ENCODE measurements at places on chromosomes 4 and X.

- DNase-seq: no peak
Observed at GRCh38 chr4:90425893-90426292, 298.7 kb downstream of the CCSER1 start.

DNA sequence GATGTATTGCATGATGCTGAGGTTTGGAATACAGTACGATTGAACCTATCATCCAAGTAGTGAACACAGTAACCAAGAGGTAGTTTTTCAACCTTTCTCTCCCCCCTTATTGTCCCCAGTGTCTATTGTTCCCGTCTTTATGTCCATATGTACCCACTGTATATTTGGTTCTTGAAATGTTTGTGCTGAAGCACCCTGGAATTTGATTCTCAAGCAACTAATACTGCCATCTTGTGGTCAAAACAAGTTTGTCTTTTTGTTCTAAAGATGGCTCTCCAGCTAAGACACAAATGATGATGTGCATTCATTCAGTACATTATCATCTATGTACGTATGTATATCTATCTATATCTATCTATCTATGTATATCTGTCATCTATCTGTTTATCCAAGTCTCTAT is 33.5 kb upstream of the DCX start:
- peak; percentile 54 for DNase-seq

DNA sequence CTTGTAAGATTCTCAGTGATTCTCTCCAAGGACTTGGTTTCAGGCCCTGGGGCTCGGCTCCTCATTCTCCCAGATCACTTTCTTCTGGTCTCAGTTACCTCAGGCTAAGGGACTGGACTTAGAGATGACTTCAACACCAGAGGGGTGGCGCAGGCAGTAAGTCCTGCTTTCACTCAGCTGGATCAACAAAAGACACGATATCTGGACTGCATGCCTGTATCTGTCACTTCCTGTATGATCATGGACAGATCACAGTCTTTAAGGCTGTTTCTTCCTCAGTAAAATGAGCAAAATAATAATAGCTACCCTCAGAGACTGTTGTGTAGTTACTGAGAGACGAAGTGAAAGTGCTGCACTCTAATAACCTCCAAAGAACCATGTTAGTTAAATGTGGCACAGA is 19.5 kb upstream of the CXCR3 start:
- DNase-seq: no peak

DNA sequence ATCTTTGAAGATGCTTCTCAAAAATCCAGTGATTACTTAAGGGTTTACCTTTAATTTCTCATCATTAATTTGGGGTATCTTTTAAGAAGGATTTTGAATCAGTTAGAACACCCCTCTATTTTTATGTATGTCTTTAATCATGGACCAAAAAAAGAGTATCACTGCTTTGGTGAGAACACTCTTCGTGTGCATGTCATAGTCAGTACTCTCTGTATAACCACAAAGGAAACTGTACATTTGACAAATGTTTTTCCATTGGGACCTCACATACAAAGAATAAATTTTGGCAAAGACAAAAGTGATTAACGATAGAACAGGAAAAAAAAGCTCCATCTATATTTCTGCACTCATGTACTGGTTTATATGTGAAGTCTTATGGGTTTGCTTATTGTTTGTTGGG is 31.3 kb downstream of the FAM241A start:
- no peak for DNase-seq

DNA sequence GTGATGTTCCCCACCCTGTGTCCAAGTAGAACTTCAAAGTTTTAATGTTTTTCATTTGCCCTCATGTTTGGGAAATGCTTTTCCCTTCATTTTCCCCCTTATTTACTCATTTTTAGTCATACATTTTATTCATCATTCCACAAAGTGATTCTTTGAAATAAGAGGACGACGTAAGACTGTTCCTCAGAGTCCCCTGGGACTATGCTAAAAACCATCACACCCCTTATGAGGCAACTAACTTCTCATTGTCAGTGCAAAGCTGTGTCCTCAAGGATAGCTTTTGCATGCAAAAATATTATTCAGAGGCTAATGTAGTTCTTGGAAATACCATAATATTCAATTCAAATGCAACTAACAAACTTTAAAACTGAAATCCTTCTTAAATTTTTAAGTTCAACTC is 14.8 kb upstream of the ADGRG2 start:
- DNase-seq: no peak

DNA sequence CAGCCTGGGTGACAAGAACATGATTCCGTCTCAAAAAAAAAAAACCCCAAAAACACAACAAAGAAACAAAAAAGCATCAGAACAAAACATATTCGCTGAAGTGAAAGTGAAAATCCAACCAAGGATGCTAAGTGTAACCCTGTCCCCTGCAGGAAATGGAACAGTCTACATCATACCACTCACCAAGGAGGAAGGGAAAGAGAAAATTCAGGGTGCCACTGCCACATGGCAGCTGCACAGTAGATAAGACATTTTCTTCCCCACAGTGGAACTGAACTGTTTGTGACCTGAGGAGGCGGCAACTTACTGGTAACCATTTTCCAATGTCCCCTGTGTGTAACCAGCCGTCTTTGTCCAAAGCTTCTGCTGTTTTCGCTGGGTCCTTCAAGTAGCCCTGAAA is 28.2 kb upstream of the CENPU start:
- DNase-seq: no peak

DNA sequence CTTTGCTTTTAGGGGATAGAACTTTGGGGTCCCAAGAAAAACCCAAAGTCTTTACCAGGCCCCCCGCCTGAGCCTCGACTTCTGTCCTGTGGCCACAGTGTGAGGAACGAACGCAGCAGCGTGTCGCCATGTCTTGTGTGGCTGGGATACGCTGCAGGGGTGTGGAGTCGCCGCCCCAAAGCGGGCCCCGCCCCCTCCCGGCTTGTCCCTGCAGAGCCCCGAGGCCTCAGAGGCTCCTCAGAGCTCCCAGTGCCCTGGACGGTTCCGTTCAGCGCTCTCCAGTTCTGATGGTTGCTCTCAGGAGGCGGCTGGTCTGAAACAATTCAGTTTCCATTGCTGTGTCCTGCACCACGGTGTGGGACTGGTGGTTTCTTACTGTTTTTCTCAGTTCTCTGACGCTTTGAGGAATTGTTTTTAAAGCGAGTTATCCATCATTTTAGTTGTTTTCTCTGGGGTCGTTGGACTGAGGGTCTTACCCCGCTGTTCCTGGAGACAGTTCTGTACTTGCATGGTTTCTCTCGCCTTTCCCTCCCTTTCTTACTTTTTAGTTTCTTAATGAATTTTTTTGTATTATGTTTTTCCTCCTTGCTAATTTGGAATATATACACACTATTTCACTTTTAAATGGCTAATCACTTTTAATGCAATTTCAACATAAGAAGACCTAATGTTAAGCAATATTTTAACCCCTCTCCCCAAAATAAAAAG is 1.6 kb upstream of the IDUA start:
- no peak for DNase-seq

GRCh38 chr4:102858828-102859464 is 9.8 kb upstream of the CISD2 start:
- no peak for DNase-seq

- no peak for DNase-seq
Observed at GRCh38 chr4:2402048-2402842, 16.2 kb downstream of the ZFYVE28 start.

DNA sequence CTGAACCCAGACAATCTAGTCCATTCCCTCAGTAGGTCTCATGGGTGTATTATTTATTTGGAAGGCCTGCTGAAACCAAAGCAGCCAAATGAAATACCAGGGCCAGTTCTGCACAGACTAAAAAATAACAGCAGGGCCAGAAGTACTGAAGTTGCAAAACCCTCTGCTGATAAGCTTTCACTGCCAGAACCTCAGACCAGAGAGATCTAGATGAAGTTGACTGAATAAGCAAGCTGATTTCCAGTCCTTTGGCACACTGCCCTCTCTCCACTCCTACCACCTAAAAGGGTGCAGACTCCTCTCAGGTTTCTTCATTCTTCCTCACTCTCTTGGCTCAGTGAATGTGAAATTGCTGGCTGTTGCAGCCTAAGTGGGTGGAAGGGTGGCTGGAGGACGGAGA is 276.7 kb upstream of the KLF3 start:
- no peak for DNase-seq

DNA sequence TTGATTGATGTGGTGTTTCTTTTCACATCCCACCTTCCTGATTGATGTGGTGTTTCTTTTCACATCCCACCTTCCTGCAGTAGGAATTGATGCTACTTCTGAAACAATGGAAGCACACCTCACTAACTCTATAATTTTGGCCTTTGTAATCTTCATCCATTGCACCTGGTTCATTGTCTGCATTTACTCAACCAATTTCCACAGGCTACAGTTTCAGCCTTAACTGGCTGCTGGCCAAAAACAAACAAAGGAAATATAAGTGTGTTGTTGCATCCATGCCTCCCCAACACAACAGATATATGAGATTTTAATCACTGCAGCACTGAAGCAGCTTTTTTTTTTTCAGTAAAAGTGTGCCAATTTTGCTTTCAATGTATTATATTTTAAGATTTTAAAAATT is 867.6 kb upstream of the PCDH7 start:
- no peak for DNase-seq

GRCh38 chrX:84047339-84047738 is 140.7 kb downstream of the RPS6KA6 start:
- DNase-seq: no peak

DNA sequence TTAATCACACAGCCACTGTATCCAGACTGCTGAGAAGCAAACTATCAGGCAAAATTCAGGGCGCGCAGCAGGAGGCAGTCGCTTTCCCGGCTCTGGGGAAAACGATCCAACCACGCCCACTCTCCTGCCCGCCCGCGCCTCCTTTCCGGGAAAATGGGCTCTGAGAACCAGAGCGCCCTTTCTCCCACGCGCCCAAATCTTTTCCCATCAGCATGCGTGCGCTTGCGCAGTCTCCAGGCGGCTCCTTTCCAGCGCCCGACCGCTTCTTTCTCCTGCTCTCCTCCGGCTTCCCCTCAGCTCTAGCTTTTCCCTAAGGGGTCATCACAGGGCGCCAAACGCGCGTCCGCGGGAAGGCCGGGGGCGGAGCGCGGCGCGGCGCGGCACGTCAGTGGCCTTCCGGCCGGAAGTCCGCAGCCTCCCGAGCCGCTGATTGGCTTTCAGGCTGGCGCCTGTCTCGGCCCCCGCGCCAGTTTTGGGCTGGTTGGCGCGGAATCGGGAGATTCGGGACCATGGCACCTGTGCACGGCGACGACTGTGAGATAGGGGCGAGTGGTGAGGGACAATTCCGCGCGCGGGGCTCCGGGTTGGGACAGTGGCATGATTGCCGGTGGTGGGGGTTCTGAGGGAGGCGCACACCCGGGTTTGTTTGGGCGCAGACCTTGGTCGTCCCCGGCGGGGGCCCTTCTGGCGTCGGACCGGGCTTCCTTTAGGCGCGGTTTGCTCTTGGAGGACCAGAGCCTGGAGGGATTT is at the start of gene POLA1:
TSS of gene POLA1 (plus strand) at position 466 of the 750 bp plus-strand sequence. CDS start at position 510, 44 bp downstream.
- DNase-seq: peak; percentile 82

DNA sequence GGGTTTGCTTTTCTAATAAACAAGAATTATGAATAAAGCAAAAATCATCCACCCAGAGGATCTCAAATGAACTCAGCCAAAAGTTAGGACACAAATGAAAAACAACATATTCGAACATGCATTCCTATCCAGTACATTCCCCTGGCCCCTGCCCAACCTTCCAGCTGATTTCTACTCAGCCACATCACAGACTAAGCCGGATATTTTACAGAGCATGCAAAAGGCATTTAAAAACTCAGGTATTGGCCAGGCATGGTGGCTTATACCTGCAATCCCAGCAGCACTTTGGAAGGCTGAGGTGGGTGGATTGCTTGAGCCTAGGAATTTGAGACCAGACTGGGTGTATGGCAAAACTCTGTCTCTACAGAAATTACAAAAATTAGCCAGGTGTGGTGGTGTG is 54.6 kb downstream of the RELL1 start:
- no peak for DNase-seq

- DNase-seq: no peak
Observed at GRCh38 chr4:38128478-38129459, 168.6 kb downstream of the PTTG2 start.

- DNase-seq: no peak
Observed at GRCh38 chrX:127879585-127879984, 172.6 kb downstream of the ACTRT1 start.

- DNase-seq: peak; percentile 20
Observed at GRCh38 chr4:18366892-18367291, 345.3 kb upstream of the LCORL start.

DNA sequence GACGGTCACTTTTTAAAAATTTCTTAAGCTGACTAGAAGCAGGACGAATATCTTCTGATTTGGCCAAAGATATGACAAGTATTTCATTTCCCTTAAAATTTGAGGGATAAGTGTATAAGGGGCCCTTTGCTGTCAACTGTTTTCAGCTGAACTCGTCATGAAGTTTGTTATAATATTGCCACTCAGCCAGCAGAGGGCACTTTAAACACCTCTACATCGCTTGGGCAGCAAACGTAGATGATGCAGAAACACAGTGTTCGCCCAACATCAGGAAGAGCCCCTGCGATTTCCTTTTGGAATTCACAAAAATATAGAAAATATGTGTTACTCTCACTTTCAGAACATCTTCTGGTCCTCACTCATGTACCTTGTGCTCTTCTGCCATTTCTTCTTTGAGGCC is 435.7 kb upstream of the FMR1 start:
- peak; percentile 3 for DNase-seq

- DNase-seq: no peak
Observed at GRCh38 chr4:174496631-174497432, 25.5 kb downstream of the HPGD start.

All from AML-193 (cell line).